GM13977 (cell line): ENCODE measurements at places on chromosomes 12 and 14.
A peak's percentile ranks its signal among the peaks of the same experiment; 100 is the strongest.

DNA sequence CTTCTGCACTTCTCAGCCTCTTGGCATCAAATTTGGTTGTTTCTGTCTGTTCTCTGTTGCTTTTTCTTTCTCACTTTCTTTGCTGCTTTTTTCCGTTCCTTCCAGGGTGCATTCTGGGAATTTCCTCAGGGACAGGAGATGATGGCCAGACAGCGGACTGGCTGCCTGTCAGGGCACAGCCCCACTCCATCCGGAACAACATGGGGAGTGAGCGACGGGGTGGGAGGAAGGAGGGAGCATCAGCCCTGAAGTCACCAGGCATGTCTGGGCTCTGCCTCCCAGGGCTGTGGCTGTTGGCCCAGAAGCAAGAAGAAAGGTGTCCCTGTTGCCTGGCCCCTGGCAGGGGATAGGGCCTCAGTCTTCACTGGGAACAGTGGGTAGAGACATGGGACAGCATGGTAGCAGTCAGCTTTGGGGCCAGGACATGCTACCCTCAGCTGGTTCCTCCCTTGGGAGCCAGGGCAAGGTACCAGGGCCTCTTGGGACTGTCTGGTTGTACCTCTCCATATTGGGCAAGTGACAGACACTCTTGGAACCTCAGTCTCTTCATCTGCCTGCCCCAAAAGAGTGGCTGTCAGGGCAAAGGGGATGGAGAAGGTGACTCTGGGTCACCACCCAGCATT lies 8.6 kb downstream of the PGF start:
- no peak for DNase-seq

DNA sequence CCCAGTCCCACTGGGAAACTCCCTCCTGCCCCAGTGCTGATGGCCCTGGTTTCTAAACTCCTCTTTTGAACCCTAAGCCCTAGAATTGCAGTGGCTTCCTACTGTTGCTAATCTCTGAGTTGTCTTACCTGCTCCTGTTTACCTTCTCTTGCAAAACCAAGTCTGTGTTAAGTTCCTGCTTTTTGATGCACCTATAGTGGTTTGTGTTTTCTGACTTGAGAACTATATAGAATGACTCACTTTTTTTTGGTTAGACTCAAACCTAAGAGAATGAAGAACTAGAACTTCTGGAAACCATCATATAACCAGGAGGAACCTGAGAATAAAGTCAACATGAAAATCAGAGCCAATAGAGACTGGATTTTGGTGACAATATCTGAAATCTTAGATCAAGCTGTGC lies 5.5 kb upstream of the GAS2L3 start:
- DNase-seq: no peak

DNA sequence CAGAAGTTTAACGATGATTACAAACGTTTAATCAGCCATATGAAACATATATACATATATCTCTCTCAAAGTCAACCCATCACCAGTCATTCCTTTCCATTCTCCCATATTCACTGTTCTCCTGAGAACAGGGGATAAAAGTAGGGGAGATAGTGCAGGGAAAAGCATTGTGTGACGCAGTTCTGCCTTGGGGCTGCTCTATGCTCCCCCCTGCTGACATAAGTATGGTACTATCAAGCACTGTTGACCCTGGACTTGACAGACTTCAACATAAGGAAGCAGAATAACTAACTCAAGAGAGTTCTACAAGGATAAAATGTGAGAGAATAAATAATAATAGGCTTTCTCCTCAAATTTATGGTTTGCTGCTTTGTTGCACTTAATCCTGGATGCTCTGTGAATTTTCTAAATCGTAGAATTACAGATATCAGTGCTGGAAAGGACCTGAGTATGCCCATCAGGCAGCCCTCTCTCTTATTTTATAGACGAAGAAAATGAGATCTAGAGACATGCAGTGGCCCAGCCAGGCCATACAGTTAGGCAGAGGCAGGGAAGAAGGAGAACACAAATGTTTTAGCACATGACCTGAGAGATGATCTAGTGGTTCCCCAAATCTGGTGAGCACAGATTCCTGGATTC lies 87.2 kb downstream of the SCN8A start:
- DNase-seq: peak; percentile 56

- no peak for DNase-seq
These were observed 47.2 kb upstream of the PLEKHG3 start for GRCh38 chr14:64656986-64657385.

DNA sequence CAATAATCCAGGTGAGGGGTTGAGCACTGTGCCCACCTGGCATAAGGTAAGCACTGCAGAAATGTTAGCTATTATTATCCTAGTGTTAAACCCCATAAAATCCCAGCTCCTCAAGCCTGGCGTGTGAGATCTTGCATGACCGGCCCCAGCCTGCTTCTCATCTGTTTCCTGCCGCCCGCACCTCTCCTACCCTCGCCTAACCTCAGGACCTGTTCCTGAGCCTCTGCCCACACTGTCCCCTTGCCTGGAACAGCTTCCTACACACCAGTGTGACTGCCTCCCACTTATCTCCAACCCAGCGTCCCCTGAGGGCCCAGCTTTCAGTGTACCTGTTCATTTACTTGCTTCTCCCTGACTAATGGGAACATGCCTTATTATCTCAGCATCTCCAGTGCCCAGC lies 24.7 kb downstream of the ISCA2 start:
- DNase-seq: no peak

DNA sequence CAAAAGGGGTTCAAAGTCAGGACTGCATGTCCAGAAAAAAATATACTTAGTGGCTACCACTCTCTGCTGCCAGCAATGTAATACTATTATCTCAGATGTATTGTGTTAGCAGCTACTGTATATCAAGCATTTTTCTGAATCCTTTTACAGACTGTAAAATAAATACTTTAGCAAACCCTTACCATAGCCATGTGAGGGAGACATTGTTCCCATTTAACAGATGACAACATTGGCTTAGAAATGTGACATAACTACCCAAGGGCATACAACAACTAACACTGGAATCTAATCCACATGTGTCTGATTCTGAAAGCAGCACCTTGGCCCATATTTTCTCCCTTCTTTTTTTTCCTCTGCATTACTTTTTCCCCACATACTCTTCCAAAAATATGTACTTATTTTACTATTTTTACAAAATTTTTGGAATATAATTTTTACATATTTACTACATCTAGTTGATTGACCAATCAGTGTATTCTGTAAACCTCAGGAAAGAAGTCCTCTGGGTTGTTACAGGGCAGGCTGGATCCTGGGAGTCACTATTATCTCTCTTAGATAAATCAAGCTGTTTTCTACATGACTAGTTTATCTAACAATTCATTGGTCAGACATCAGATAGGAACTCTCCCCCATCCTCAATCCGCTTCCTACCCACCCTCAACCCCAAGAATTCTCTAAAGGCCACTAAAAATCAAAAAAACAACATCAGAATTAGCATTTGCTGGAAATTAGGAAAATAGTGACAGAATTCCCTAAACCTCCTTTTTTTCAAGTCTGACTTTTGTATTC lies 154.1 kb downstream of the BTG1 start:
- peak; percentile 35 for DNase-seq
